ENCODE measurements at places on chromosomes 3 and 15. TPM values are rescaled to one million over a fixed set of nuclear protein-coding genes. Genes with fewer than 3 reads are reported as not detected.

POTEB3 gene
- not detected for total RNA-seq

DNA sequence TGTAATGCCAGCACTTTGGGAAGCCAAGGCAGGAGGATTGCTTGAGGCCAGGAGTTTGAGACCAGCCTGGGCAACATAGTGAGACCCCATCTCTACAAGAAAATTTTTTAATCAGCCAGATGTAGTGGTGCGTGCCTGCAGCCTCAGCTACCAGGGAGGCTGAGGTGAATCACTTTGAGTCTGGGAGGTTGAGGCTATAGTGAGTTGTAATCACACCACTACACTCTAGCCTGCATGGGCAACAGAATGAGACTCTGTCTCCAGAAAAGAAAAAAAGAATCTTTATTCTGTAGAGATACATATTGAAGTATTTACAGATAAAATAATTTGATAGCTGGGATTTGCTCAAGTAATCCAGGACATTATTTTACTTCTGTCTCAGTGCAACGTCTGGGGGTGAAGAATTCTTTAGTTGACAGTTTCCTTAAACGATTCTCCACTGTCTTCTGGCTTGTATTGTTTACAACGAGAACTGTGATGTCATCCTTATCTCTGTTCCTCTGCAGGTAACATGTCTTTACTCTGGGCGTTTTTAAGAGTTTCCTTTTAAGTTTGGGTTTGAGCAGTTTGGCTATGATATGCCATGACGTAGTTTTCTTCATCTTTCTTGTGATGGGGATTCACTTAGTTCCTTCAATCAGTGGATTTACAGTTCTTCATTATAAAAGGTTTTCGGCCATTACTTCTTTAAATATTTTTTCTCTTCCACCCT, 26.3 kb downstream of the KPNA1 start:
- no peak for DNase-seq

DNA sequence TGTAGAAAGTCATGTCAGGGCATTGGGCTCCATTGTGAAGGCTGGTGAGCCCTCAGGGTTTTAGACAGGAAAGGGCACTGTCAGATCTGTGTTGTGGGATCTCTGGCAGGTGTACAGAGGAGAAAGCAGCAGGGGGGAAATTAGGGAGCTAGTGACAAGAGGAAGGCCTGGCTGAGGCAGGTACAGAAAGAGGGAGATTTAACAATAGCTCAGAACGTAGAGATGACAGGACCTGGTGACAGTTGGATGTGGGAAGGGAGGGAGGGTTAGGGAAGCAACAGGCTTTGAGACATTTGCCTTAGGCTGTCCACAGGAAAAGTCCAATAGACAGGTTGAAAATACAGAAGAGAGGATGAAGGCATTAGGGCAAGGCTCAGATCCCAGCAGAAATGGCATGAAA, 288.1 kb downstream of the EPHB1 start:
- DNase-seq = no peak

DNA sequence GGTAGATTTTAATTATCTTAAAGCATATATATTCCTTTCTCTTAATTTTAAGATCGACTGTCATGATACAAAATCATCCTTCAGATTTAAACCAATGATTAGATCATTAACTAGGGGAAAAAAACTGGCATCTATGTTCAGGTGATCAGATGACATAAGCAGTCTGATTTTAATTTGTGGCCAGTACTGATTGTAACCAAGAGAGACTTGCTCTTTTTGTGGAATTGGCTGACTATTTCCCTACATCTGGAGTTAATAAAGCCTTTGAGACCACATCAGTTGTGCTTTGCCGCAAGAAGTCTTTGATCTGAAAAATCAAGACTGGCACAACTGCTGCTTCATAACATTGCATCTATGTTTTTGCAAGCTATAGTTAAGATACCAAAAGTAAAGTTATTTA, 148.4 kb upstream of the CGNL1 start:
- DNase-seq = no peak

ANKUB1 gene
- not detected for total RNA-seq

ECE2 gene
- total RNA-seq = not detected

SELENOS gene
- total RNA-seq = 45.6 TPM

GRCh38 chr15:31489281-31489680, 162.6 kb downstream of the KLF13 start:
- DNase-seq = no peak

DNA sequence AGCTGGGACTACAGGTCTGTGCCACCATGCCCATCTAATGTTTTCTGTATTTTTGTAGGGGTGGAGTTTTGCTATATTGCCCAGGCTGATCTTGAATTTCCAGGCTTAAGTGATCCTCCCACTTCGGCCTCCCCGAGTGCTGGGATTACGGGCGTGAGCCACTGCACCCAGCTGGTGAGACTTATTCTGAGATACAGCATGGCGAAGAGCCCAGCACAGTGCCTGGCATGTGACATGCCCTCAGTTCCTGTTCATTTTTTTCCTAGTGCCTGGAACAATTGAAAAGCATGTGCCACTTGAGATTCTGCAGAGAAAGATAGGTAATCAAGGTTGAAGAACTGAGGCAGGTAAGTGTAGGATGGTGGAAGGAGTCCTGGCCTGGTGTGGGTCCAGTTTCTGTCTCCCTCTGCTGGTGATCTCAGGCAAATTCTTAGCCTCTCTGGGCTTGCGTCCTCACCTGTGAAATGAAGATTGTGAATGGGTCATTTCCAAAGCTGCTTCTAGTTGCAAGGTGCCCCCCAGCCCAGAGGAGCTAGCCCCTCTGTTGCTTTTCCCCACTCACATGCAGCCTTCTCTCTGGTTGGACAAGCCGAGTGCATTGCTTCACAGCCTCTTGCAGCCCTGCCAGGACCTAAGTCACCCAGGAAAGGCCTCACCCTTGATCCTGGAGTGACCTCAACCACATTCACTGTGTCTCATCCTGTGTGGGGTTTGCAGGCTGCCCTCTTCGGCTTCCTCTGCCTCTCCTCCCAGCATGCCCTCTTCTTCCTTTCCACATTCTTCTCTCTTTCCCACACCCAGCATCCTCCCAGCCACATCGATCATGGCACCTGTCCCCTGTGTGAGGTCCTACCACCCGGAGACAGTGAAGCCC, 4.3 kb upstream of the RHCG start:
- DNase-seq = no peak

DNA sequence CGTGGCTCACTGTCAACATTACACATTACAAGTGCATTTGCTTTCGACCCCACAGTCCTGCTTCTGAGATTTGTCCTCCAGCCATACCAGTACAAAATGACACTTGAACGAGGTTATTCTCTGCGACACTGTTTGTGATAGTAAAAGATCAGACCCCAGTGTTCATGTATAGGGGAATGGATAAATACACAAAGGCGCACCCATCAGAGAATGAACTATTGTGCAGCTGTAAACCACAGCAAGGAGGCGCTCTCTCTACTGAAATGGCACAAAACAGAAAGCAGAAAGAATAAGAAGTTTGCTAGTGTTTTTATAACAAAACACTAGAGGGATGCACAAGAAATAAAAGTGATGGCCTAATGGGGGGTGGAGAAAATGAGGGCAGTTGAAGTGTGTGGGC, 4.9 kb upstream of the CHSY1 start:
- no peak for DNase-seq

DNA sequence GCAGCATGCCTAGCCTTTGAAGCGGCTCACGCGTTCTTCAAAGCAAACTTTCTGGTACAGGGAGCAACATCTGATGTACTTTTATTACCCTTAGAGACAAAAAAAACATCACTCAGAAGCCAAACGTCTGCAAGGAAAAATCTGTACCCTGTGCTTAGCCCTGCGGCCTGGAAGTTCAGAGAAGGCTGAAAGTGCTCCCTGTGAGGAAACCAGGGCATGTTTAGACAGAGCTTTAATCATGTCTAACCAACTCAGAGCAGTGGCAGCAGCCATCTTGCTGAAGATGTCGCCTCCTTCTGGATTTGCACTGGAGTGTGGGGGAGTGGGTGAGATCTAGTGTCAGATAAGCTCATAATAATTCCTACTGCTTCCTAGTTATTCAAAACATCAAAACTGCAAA, 170.4 kb downstream of the P3H2 start:
- no peak for DNase-seq

CNTN4 gene
- total RNA-seq = not detected

CYB561D2 gene
- total RNA-seq = 9.5 TPM

DNA sequence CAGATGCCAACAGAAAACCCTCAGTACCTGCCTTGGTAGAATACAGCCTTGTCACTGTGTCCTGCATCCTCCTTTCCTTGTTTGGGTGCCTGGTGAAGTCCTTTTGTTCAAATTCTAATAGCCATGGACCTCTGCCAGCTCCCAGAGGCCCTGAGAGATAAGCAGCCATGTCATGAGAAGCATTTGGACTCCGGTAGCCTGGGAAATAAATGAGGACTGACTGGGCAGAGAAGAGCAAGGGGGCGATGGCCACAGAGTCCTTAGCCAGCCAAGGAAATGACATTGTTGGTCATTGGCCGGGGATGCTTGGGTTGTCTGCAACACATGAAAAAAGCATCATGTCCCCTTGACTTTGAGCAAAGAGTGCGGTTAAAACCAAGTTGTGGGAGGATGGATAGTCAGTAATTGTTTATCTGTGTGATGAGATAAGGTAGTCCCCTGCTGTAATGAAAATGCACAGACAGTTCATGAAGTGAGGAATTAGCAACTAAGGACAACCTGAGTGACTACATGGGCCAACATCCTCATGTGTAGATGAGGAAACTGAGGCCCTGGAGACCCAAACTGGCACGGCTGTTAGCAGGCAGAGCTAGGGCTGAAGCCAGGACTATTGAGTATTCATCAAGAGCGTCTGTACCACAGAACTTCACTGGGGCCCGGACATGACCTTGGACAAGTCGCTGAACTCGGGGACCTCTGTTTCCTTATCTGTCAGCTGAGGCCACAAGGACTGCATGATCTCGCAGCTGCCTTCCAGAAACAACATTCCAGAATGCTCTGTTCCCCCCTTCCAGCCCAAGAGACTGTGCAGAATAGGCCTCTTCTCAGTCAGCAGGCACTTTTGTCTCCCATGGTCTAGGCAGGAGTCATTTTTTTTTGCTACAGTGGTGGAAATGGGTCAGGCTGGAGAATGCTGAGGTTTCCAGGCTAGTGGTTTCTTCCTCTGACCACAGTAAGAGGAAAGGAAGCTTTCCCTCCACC, 90.5 kb upstream of the CTDSPL start:
- DNase-seq = no peak

TEX55 gene
- total RNA-seq = not detected

ACSBG1 gene
- 0.71 TPM for total RNA-seq

DNA sequence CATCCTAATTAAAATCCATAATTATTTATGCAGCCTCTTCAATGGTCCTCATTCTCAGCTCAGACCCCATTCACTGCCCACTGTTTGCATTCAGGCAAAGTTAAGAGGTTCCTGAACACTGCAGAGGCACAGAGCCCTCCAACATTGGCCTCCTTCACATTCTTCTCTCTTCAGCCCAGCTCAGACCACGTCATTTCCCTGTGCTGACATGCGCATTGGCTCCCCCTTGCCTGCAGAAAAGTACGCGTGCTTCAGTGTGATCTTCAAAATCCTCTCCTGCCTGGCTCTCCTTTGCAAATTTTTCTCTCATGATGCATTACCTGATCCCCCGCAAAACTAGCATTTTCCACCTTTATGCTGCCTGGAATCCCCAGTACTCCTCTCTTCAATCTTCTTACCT, 552.3 kb downstream of the NTRK3 start:
- DNase-seq = no peak

GRCh38 chr15:31338879-31339557, 12.4 kb downstream of the KLF13 start:
- no peak for DNase-seq

DNA sequence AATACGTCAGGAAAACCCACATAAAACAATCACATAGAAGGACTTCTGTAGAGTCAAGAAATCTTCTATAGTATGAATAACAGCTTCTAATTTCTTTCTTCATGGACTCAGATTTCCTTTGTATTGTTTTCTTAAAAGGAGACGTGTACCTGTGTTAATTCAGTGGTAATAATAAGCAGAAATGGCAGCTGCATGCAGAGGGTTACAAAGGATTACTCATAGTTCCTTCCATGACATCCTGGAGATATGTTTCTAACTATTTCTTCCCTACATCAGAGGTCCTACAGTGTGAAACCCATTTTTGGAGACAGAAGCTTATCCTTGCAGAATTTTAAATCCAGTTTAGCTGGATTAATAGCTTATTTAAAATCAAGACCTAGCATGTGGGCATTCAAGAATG, 36.1 kb downstream of the FBXL22 start:
- DNase-seq = no peak

GRCh38 chr3:14151471-14152083, 26.7 kb downstream of the TMEM43 start:
- no peak for DNase-seq

GRCh38 chr15:74619916-74620635, 4.4 kb downstream of the CLK3 start:
- no peak for DNase-seq

GRCh38 chr3:182668974-182669373, 124.3 kb upstream of the ATP11B start:
- DNase-seq = no peak

DNA sequence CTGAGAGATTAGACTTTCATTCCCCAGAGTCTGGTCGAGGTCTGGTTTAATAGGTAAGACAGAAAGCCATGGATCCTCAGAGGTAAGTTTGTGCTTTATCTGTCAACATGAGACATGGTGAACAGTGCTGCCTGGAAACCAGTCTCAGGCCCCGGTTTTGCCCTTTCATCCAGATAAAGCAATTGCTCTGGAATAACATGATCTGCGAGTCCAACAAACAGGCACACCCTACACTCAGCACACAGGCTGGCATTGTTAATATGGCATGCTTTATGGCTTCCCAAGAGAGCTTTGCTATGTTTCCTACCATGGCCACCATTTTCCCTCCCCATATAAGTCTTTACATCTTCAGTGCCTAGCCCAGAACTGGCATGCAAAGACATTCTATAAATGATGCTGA, 30.1 kb upstream of the MNS1 start:
- no peak for DNase-seq

DNA sequence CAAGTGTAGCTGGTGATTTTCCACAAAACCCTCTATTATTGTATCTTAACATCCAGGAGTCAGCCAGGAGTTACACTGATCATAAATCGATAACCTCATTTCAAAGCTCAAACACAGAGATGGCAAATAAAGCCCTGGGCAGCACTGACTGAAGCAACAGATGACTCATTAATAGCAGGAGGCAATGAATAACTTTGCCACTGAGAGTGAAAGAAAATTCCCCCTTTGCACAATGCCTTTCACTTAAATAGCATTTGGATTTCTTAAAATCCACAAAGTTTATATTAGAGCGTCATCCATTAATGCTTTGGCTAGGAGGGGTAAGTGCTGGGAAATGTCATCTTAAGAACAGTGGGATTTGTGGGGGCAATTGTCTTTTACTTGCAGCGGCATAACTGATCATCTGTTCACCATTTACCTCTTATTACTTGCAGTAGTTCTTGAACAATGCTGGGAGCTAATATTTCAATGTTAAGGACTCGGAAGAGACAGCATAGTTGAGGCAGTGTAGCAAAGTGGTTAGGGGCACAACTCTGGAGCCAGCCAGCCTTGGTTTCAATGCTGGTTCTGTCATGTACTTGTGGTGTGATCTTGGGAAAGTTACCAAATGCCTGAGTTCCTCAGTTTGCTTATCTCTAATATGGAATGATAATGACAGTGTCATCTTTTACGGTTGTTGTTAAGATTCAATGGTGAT, 630.4 kb upstream of the TBL1XR1 start:
- no peak for DNase-seq
